ENCODE measurements at places on chromosomes 13 and 19.

DNA sequence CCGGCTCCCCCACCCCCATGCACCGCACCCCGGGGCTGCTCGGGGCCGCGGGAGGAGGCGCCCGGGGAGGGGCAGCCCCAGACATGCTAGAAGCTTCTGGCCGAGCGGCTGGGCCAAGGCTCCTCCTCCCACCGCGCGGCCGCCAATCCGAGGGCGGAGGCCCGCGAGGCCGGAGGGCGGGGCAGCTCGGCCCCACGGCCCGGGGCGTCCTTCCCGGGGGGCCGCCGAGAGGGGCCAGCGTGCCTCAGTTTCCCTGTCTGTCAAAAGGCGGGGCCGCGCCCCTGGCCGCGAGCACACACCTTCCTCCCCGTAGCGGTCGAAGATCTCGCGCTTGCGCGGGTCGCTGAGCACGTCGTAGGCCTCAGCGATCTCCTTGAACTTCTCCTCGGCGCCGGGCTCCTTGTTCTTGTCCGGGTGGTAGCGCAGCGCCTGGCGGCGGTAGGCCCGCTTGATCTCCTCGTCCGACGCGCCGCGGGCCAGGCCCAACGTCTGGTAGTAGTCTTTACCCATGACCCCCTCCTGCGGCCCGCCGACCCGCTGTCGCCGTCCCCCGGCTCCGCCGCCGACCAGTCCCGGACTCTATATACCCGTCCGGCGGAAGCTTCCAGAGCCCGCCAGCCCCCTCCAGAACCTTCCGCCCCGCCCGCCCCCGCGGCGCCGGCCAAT lies at the start of gene DNAJB1:
DNAJB1 (minus strand) TSS at position 558 of the 666 bp plus-strand sequence; CDS start at position 510, 48 bp downstream.
- DNase-seq, result no peak

DNA sequence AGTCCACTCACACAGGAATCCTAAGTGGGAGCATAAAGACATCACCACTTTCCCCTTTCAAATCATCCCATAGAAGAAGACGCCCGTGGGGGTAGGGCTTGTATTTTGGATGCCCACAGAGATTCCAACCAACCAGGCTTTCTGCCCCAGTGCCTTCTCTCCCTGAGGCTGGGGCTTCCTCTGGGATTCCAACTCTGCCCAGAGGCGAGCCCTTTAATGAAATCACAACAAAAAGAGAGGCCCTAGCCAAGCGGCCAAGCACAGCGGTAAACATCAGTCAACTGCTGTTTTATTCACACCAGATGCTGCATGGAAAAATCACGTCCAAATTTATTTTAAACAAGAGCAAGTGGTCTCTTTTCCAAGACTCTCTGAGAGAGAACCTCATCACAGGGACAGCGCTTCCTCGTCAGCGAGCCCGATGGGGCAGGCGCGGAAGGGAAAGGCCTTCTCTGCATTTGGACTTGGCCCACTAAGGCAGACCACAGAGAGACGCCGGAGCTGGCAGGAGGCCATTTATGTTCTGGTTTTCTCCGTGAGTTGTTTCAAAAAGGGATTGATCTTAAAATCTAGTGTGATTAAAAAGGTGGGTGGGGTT lies 31.5 kb downstream of the ADPRHL1 start:
- no peak for DNase-seq

GRCh38 chr19:1106841-1107660 lies 3.3 kb downstream of the GPX4 start:
- no peak for DNase-seq

DNA sequence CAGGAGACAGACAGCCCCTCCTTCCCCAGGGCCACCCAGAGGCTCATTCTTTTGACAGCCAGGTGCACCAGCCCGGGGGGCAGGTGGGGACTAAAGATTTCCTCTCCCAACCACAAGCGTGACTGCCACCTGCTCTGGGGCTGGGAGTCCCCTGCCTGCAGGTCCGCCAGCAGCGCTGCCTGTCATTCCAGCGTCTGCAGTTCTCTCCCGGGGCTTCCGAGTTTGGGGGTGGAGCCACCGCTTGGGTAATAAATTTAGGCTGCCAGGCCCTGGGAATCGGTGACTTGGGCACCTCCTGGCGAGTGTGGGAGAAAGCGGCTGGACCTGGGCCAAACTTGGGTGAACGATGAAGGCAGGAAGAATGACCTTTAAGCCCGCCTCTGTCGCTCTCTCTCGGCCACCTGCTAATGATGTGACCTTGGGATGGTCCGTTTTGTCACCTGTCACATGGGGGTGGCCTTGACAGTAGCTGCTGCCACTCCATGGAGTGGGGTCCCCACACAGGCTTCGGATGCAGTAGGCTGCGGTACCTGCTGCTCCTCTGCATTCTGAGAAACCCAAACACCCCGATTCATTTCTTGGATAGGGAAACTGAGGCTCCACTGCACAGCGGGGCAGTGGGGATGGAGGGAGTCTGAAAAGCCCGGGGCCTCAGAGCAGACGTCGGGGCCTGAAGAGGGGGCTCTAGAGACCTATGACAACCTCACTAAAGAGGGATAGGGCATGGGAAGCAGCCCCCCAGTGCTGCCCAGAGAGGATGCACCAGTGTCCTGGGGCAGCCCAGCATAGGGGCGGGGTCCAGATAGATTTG lies 12.8 kb downstream of the FUT6 start:
- DNase-seq, result peak; percentile 12

DNA sequence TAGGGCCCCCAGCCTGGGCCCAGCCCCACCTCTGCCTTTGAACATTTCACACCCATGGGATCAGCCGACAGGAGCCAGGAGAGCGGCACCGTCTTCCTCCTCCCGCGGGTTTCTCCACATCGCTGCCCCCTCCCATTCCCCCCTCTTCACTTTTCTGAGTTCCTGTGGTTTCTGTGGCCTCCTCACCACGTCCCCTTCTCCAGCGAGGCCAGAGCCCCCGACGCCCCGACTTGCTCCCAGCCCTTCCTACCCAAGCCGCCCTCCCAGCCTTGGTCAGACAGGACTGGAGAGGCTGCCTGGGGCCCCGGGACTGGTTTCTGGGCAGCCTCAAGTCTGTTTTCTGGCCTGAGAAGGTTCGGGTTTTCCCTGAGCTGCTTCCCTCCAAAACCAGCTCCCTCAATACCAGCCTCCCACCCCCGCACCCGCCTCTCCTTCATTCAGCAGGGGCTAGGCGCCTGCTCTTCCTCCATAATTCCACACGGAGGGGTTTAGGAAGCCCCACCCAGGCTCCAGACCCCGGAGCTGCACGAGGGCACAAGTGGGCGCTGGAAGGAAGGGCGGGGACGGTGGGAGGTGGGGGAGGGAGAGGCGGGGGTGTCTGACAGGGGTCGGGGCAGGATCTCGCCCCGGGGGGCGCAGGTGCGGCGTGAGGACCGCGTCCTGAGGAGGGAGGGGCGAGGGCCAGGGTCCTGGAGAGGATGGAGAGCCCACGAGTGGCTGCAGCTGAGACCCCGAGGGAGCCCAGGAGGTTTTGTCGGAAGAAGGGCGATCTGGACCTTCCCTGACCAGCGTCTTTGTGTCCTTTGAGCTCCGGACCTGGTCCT lies 4.0 kb upstream of the SIGLEC10 start:
- DNase-seq, result no peak

DNA sequence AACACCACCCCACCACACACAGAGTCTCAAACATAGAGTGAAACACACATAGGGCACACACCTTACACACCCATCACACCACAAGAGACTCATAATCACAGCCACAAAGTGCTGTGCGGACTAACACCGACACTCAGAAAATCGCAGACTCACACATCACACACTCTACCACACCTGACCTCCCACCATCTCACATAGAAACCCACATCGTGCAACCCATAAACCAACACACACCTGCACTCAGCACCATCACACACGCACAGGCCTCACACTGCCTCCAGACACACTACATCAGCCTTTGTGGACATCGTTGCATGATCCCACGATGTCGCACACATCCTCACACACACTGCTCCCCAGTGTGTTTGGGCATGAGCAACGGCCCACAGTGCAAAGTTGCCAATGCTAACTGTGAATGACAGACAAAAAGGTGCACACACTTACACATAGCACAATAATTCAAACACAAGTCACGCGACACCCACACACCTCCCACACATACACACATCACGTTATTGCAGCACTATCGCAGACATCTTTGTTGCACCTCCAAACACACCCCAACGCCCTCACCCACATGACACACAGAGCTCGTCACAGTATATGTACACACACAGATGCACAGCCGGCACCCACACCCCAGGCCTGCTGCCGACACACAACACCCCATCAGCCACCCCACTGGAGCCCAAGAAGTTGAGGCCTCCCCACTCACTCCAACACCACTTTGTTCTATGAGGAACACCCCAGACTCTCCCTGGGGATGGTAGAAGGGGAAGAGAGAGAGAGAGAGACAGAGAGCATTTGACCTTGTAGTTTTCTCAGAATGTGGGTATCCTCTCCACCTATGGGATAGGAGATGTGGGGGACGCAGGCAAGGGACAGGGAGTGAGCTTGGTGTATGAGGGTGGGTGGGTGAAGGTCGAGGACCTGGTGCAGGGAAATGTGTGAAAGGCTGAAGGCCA lies 1.2 kb upstream of the ATP1A3 start:
- no peak for DNase-seq

GRCh38 chr19:51531349-51532315 lies at the start of gene SIGLEC6:
Gene SIGLEC6, minus strand, starts transcription at chr19:51531670. Its CDS starts 22 bp downstream, at chr19:51531648.
- DNase-seq, result no peak

DNA sequence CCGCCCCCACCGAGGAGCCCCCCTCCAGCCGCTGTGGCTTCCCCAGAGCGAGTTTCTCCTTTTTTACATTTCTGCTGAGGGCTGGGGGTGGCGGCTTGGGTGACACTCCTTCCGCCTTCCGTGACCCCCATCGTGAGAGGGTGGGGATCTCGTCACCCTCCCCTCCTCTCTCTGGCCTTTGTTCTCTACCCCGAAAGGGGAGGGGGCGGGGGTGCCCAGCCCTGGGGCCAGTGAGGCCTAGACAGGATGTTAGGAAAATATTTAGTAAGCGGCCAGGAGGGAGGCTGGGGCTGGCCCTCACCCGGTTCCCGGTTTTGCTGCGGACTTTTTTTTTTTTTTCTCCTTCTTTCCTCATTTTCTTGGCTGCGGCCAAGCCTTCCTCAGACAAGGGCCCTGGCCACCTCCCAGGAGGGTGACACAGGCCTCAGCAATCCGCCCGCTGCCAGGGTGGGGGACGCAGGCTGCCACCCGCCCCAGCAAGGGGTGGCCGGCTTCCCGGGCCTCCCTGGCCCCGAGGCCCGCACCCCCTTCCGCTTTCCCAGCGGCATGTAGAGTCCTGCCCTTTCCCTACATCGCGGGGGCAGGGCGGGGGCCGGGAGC lies 3.9 kb downstream of the MIDN start:
- no peak for DNase-seq

- no peak for DNase-seq
These were observed 809 bp upstream of the B9D2 start for GRCh38 chr19:41364524-41365391.

DNA sequence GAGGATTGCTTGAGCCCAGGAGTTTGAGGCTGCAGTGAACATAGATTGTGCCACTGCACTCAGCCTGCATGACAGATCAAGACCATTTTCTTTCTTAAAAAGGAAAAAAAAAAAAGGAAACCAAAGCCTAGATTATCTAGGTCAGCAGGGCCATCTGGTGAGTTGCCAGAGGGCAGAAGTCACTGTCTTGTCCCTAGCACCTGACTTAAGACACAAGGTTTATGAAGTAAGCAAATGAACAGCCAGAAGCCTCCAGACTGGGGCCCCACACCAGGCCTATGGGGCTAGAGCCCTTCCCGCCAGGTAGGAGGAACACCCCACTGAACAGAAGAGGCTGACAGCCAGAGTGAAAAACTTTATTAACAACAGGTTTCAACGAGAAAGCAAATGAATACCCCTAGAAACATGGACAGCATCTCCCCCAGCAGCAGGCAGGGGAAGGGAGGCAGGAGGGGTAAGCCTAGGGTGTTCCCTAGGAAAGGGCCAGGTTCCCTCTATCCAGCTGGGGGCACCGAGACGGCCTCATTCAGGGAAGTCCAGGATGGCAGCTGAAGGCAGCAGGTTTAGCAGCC lies 1.2 kb downstream of the WDR83 start:
- no peak for DNase-seq

- no peak for DNase-seq
These were observed 1.2 kb downstream of the ALKBH7 start for GRCh38 chr19:6373813-6374108.

DNA sequence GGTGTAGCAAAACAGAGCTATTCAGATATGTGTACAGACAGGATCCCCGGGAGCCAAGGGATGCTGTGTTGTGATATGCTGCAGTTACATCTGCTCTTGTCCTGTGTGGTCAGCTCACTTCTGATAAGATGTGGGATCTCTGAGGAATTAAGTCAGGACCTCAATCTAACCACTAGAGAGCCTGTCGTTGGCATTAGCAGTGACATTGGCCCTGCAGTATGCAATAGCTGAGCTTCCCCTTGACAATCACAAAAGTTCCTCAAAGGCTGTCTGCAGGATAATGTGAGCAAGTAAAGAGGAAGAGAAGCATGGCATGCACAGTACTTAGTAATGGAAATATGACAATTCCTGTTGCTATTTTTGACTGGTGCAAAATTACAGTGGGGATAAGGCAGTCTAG lies 203.4 kb upstream of the MIR17HG start:
- DNase-seq, result no peak

DNA sequence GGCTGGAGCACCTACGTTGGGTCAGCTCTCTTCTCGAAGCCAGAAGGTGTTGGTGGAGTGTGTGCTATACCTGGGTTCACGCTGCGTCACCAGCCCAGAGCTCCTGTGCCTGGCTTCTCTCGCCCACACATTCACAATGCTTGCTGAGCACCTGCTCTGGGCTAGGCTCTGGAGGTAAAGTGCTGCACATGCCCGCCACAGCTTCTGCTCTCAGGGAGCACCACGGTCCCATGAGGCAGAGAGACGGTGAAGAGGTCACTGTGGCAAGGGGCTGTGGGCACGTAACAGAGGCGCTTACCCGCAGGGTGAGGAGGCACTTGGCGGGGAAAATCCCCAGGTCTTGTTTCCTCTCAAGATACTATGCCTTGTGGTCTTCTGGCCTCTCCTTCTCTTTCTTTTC lies 174.2 kb downstream of the TEX29 start:
- no peak for DNase-seq

DNA sequence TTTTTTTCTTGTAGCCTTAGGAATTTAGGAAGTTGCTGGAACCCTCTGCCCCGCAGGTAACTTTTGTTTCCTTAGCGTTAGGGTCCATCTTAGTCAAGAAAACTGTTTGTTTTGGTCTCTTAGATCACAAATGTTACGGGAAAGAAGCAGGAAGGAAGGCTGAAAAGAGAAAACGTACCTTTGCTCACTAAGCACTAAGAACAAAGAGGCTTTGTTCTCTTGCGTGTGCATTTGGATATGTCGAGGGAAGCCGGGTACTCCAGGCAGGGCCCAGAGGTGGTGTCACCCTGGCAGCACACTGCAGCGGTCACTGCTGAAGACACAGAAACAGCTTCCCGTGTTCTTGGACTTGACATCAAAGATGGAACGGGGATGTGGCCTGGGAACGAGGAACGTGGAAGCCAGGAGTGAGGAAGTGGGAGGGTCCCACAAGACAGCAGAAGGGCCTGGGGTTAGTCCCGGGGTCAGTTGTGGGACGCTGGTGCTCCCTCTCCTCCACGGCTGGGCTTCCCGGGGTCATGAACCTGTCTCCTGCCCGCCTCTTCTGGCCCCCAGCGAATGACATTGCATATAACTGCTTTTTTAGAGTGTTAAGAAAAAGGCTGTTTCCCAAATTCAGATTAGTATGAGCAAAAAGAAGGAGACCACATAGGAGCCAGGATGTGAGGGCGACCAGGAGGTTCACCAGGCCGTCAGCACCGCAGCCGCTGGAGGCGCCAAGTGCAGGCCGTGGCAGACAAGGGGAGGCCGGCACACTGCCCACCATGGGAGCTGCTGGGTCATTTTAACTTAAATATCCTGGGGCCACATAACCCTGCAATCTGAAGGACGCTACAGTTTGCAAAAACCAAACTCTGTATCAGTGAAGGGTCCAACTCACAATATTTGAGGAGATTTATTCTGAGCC lies 31.6 kb downstream of the ATP11A start:
- DNase-seq, result no peak

GRCh38 chr19:54392105-54392504 lies 23.2 kb upstream of the TTYH1 start:
- DNase-seq, result no peak
